ENCODE measurements at places on chromosomes 7 and 10.

DNA sequence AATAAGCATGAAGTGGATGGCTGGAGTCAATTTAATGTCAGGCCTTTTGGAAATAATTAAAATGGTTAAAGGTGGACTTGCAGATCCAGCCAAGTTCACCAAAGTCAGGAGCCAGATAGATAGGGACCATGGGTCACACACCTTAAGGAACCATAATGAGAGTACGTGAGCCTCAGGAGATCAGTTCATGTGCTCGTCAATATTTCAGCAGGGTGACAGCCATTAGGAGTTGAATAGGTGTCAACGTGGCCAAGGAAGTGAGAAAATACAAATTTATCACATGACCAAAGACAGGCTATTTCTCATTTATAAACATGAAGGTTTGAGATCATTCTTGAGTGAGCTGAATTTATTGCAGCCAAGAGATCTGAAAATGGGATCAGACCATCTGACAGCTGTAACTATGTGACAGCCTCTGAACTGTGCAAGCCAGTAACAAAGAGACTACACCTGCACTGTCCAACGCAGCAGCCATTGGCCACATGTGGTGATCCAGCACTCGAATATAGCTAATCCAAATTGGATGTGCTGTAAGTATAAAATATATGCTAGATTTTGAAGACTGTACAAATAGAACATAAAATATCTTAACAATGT is 249.7 kb upstream of the PTN start:
- no peak for DNase-seq

GRCh38 chr10:14010769-14011574 is 319.8 kb downstream of the FRMD4A start:
- no peak for DNase-seq

GRCh38 chr7:129493555-129493954 is 8.8 kb upstream of the SMKR1 start:
- DNase-seq, result peak; percentile 46

DNA sequence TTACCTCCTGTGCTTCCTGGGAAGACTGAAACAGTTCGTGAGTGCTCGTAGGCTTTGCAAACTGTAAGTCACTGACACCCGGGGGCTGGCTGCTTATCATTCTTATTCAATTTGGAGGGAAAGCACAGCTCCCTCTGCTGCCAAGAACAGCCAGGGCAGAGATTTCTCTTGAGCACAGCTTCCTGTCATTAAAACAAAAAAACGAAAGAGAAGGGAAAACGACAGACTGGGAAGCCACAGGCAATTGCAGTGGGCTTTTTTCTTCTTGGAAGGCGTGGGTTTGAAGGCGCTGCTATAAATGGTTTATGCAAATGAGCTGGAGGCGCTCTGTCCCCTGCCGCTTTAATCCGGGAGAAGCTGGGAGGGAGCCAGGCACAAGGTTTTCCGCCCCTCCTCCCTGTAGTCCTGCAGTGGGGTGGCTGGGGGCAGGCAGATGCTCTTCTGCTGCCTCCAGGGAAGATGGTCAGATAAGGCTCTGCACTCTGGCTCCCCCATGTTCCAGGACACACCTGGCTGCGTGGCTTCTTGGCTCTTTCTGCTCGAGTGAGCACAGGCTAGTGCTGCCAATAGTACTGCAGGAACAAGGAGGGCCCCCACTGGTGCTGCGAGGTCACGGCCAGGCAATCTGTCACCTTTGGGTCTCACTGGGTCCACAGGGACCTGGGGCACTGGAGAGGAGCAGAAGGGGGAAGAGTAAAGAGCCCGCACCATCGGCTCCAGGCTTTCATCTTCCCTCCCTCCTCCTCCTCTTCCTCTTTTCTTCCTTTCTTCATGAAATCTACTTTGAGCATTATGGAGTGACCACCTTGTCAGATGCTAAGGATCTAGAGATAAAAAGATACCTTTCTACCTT is 49.5 kb downstream of the NEURL1 start:
- DNase-seq, result peak; percentile 79

DNA sequence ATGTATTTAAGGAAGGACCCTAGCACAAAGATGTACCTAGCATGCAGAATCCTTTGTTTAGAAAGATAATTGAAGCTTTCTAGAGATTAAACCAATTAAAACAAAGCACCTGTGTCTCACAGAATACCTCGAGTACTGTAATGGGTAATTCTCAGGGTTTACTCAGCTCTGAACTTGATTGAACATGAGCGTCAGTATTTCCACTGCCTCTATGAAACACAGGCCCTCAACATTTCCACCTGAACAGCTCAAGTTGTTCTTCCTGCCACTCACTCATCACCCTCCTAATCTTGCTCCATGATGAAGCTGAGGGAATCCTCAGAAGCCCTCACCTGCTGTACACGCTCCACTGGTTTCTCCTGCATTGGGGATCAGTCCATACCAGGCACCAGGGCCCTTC is 33.7 kb upstream of the FZD1 start:
- no peak for DNase-seq

DNA sequence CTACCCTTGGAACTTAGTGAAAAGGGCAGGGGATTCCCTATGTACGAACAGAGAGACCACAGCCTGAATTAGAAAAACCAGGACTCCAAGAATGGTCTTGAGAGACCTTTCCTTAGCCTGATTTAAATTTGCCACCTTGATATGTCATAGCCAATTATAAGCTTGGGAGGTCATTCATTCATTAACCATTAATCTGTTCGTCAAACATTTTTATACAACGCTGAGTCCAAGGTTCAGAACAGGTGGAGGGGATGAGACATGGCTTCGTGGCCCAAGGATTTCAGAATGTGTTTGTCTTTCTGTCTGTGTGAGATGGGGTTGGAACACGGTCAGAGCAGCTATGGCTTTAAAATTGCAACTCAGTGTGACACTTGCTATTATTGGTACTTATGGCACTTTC is 158.0 kb downstream of the PAXIP1 start:
- DNase-seq, result no peak

GRCh38 chr10:34206935-34207268 is 608.2 kb downstream of the PARD3 start:
- no peak for DNase-seq

DNA sequence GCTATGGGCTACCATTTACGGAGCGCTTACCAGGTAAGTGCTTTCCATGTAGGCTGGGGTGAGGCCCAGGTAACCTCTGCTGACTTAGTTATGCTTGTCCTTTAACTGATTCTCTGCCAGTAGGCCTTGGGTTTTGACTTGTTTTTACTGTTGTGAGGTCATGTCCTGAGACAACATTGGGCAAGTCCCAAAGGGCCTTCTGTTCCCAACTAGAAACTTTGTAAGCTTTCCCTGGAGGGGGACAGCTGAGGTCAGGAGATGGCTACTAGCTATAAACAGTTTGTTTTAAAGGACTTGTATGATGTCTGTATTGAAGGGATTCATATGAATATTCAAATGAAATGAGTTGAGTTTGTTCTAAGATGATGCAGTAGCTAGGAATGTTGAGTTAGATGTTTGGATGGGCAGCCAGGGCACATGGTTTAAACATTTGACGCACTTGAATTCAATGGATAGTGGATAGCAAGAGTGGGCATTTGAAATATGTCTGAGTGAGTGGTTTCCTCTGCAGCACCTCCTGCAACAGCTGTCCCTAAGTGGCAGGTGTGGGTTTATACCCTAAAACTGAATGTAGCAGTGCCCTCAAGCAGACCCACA is 10.0 kb upstream of the SGPL1 start:
- no peak for DNase-seq

DNA sequence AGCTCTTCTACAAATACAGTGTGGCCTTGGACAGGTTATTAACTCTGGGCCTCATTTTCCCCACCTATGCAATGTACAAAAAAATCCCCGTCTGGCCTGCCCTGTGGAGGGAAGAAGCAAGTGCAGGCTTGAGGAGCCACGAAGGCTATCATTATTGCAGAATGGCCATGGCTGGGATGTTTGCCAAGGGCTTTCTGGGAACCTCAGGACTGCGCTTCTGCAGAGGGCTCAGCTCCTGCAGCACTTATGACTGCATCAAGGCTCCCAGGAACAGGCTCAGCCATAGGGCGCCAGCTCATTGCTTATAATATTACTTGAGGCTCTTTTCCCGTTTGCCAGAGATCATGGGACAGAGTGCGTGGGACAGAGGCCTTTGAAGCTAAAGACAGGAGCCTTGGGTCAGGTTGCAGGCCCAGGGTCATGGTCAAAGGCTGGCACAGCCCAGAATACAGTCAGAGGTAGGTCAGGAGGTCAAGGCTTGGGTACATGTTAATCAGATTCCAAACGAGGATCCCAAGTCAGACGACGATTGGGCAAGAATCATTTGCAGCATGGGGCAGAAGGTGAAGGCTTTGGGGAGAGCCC is 20.6 kb upstream of the C10orf105 start:
- peak; percentile 73 for DNase-seq

- peak; percentile 49 for DNase-seq
Measured at GRCh38 chr10:70742537-70743429, 42.4 kb downstream of the TBATA start.

DNA sequence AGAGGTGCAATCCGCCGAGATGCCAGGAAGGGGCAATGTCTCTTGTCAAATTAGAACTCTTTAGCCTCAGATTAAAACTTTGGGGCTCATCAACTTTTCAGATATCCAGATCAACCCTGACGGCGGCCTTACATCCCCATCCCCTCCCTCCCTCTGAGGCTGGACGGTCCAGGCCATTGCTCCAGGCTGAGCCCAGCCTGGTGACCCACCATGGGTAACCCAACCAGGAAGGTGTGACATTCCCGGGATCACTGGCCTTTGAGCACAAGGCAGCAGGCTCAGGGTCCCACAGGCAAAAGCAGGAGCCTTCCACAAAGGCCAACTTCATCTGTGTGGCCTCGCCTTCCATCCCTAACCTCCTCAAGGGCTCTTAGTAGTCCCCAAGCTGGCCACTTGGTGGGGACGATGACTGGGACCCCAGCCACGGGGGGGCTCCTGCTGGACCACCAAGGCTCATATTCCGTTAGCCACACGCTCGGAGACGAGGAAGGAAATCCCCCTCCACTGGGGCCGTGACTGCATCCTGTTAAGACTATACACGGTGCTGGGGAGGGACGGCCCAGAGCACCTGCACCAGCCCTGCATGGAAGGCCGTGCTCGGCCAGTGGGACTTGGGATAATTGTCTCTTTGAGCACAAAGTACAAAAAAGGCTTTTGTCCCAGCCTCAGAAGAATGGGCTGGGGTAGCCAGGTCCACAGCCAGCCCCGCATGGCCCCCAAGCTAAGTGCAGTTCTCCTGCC is 62.8 kb downstream of the ZRANB1 start:
- DNase-seq, result no peak

DNA sequence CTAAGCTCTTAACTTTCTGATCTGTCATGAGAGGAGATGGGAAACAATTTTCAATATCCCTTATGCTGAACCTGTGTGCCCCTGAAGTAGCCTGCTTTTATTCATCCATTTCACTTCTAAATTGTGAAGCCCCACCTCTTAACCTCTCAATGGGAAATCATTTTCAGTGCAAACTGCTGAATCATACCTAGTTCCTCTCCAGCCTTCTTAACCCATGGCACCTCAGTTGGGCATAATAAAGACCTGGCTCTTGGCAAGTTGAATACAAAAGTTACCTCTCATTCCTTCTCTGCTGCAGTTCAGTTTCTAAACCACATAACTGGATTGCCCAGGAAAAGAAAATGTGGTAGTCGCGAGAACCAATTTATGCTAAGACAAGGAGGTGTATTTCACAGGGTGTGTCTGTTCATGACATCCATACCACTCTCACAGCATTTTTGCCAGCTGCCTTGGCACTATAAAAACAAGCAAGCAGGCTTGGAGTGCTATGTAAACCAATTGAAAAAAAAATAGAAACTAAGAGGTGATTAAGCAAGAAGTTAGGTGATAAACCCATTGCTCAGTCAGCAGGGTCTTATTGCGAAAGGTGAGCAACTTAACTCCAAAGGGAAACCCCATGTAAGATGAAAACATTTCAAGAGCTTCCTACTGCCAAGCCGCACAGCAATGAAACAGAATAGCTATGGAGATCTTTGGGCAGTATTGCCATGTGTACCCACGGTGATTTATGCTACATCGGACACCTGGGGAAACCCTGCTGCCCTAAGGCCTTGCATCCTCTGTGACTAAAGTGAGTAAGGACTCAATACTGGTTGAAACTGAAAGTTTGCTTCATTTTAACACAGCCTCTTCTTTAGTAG is 57.0 kb upstream of the DKK1 start:
- DNase-seq, result peak; percentile 51

GRCh38 chr7:104936546-104936945 is 77.5 kb upstream of the KMT2E start:
- no peak for DNase-seq

DNA sequence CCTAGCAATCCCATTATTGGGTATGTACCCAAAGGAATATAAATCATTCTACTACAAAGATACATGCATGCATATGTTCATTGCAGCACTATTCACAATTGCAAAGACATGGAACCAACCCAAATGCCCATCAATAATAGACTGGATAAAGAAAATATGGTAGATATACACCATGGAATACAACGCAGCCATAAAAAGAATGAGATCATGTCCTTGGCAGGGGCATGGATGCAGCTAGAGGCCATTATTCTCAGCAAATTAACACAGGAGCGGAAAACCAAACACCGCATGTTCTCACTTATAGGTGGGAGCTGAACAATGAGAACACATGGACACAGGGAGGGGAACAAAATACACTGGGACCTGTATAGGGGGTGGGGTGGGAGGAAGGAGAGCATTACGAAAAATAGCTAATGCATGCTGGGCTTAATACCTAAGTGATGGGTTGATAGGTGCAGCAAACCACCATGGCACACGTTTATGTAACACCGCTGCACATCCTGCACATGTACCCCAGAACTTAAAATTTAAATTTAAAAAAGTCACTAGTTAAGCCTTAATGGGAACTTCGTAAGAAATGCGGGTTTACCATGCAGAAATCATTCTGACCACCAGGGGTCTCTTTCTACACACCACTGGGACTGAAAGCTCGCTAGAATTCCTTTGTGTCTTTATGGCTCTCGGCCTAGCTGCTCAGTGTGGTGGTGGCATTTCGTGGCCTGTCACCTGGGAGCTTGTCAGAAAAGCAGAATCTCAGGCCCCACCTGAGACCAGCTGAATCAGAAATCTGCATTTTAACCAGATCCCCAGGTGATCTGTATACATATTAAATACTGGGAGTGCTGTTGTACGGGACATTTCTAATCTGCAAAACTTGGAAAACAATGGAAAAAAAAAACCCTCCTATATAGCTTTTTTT is 9.5 kb downstream of the ANKRD1 start:
- DNase-seq, result peak; percentile 82

DNA sequence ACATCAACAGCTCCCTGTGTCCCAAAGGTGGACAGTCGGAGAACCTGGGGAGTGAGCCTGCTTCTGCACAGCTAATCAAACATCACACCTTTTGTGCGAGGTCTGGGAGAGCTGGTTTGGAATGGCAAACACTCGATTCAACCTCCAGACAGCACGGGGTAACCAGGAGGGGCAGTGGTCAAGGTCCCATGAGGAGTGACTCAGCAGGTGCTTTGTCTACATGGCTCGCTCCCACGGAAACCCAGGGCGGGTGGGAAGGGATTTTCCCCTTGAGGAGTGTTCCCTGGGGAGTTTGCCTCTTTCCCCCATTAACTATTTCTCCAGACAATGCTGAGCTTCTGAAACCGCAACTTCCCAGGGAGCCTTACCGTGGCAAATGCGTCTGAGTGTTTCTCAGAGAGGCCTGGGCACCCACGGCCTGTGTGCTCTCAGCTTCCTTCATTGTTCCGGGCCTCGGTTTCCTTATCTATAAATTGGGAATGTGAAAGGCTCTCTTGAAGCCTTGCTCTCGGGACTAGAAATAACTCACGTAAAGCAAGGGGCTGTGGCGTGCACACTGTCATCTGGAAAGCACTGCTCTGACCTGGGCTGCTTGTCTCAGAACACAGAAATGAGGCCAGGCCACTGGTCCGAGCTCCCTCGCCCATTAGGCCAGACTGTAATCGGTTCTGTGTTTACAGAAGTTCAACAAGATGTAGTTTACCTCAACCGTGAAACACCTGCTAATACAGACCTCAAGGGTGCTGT is 14.0 kb upstream of the GTPBP4 start:
- no peak for DNase-seq
